ENCODE measurements at places on chromosomes 7 and 10.

GRCh38 chr7:20283385-20283784, 47.3 kb upstream of the ITGB8 start:
- DNase-seq, result no peak

DNA sequence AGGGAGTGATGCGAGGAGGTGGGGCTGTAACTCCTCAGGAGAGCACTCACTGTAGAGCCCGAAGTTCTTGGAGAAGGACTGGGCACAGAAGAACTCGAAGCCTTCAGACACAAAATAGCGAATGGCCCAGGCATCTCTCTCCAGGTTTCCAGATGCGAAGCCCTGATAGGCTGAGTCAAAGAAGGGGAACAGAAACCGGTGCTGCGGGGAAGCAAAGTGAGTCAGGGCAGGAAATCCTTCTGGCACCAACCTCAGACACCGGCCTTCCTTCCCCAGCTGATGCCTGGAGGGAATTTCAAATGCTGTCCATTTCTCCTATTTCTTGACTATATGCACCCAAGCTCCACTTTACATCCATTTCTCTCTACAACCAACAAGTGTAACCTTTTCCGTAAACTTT, 26.8 kb downstream of the GOT1 start:
- DNase-seq, result no peak

DNA sequence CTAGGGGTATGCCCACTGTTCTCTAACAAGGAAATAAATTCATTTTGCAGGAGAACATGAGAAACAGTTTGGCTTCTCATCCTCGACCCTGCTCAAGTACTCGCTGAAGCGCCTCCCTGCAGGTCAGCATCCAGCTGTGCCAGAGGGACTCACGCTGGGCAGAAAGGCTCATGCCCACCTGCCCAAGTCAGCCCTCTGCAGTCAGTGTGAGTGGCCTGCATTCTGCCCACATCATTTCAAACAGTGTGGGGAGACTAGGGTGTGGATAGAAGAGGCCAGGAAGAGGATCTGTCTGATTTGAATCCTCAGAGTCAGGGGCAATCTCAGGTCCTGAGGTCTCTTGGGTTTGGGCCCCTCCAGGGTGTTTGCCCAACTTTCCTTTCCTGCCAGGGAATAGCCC, 297.8 kb downstream of the ELMO1 start:
- DNase-seq, result no peak

- DNase-seq, result no peak
Measured at GRCh38 chr7:144908943-144909556, 73.2 kb upstream of the TPK1 start.

GRCh38 chr7:48250441-48250951, 79.2 kb downstream of the ABCA13 start:
- no peak for DNase-seq

- DNase-seq, result no peak
Measured at GRCh38 chr10:12081470-12081869, 12.7 kb downstream of the DHTKD1 start.

- DNase-seq, result no peak
Measured at GRCh38 chr10:33125522-33126517, 167.8 kb upstream of the ITGB1 start.

GRCh38 chr7:34190299-34190698, 285.0 kb downstream of the BMPER start:
- no peak for DNase-seq

DNA sequence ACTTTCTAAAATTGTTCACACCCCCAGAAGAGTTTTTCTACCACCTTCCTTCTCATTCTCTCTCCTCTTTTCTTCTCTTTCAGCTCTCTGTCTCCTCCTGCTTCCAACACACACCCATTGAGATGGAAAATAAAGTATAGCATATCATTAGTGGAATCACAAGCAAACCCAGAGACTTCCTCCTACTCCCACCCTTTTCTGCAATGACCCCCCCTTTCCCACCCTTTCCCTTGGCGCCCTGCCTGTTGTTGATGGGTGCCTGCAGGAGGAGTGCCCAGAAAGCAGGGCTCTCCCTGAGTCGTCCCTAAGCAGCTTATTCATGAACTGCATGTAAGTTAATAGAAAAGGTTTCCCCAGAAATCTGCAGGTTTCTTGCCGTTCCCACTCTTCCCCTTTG, 300.0 kb downstream of the PLXNA4 start:
- no peak for DNase-seq

DNA sequence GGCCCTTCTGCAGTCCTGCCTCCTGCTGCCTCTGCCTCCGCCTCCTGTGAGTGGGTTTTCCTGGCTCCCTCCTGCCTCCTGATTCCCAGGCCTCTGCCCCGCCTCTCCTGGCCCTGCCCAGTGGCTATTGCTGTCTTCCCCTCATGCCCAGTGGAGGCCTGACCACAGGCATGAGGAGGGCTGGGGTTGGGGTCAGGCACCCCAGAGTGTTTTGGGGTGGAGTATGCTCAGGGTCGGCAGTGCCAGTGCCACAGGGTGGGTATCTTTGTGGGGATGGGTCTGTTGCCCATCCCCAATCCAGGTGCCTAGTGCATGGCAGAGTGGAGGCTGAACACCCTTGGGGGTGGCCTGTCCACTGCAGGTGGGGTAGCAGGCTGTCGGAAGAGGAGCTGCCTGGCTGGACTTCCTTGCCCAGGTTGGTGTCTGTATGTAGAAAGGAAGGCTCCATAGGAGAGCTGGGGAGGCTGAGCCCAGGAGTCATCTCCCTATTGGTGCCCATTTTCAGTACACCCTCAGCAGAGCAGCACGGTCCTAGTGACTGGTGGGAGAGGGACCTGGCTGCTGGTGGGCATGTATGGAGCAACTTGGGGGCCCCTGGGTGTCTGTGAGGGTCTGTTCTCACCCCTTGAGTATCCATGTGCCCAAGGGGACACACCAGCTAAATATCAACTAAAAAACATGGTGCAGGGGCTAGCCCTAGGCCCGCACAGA, 62.2 kb downstream of the ARHGAP22 start:
- no peak for DNase-seq

DNA sequence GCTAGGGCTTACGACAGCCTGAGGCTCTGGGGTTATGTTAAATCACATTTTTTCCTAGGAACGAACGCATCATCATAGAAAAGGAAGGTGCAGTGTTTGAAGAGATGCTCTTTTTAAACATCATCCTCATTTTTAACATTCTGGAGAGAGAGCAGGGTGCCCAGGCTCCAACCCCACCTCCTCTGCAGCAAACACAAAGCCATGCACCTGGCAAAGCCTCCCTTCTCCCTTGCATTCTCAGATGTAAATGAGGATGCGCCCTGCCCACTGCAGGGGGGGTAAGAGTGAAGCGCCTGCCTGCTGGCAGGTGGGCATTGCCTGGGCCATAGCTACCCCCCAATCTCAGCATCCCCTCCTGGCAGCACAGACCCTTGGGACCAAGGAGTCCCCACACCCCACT, 92.4 kb downstream of the PTPRN2 start:
- DNase-seq, result no peak

DNA sequence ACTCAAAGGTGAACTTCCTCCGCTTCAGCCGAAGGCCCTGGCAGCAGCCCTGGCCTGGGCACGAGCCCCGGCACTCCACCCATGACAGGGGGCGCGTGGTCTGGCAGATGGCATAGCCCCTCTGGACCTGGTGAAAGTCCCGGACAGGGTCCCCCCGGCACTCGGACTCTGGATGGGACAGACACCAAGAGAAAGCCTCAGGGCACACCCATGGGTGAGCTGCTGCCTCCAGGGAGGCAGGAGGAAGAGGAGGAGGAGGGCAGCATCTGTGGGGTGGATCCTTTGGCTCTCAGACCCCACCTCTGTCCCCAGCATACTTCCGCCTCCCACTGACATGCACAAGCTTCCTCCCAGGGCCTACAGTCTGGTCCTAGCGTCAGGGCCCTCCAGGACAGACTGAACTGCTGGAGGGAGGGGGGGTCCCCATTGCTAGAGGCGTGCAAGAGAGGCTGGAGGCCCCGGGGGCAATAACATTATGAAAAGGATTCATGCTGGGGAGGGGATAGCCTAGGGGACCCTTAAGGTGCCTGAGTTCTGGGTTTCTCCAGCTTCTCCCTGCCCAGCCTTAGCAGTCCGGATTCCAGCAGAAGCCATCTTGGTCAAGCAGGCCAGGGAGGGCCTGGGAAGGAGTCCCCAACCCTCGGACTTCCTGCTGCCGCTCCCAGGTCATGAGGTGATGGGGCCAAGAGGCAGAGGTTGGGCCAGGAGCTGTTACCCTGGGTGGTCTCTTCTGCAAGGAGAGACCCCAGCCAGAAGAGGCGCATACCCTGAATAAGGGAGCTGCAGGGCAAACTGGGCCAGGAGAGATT, 169.3 kb downstream of the LCOR start:
- DNase-seq, result no peak

DNA sequence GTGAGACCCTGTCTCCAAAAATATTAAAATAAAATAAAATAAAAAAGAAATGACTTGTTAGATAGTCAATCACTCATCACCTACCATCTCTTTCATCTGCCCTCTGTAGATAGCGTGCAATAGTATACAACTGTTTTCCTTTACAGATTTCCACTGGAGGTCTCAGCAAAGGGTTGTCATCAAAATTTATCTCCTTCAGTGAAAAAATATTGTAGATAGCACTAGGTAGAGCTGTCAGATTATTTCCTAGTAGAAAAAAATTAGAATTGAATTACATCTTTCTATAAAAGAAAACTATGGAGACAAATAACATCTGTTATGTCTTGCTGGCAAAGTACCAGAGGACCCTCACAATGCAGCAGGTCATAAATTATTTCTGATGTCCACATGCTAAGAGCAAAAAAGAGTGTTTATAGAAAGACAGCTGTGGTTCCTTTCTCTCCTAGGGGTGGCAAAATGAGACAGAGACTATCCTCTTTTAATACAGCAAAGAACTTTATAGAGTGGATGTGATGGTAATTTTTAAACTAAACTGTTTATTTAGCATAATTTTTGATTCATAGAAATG, 16.3 kb upstream of the CYP51A1 start:
- DNase-seq, result no peak

- DNase-seq, result peak; percentile 34
Measured at GRCh38 chr7:116138202-116138801, 72.0 kb upstream of the TES start.

DNA sequence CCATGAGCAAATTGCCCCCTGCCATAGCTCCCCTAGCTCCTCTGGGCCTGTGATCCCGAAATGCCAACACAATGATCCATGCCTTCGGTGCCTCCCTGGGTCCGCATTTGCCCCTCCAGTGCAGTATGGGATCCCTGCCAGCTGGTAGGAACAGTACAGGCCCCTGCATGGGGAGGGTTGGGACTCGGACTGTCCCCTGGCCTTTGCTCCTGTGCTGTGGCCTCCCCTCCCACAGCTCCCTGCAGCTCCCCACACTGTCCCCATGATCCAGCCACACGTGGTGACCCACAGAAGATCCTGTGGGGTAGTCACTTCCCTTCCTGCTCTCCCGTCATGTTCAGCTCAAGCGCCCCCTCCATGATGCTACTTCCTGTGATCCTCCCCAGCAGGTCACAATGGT, 140.3 kb downstream of the MAPK8 start:
- no peak for DNase-seq

GRCh38 chr10:19491166-19491565, 325.1 kb upstream of the PLXDC2 start:
- no peak for DNase-seq

- DNase-seq, result no peak
Measured at GRCh38 chr7:39527951-39528350, 38.3 kb upstream of the YAE1 start.

DNA sequence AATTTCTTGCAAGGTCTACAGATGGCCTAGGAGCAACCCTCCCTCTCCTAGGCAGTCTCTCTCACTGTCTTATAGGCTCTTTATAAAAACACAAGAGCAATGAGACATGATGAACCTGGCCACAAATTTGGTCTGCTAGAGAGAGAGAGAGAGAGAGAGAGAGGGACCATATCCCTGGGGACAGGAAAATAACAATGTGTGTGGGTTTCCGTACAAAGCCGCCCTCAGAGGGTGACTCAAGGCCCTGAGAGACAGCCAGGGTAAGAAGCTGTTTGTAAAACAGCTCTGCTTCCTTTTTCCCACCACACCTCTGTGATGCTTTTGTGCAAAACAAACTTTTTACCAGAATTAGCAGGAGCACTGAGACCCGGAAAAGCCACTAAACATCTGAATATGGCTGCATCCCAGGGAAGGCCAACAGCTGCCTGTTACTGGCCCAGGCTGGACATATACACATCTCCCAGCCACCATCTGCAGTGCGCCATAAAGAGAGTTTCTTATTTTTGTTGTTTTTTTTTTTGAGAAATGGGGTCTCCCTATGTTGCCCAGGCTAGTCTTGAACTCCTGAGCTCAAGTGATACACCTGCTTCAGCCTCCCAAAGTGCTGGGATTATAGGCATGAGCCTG, 18.4 kb downstream of the GIMAP5 start:
- no peak for DNase-seq

DNA sequence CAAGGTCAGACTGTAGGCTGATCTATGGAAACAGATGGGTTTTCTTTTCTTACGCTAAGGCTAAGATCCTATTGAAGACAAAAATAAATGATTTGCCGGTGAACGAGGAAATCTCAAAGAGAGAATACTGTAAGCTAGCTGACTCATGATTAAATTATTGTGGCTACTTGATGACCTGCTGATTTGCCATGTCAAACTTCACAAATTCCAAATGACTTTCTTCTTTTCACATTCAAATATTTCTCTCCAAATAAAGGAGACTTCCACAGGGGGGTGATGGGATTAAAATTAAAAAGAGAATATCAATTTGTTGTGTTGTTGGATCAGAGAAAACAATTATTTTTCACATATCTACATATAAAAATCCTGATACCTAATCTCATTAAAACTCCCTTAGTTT, 860.6 kb upstream of the ZWINT start:
- DNase-seq, result no peak

- DNase-seq, result no peak
Measured at GRCh38 chr7:121323515-121324302, 5.1 kb upstream of the WNT16 start.

GRCh38 chr7:152872745-152873118, 113.2 kb downstream of the ACTR3B start:
- DNase-seq, result no peak

- DNase-seq, result no peak
Measured at GRCh38 chr7:142856565-142857245, 1.8 kb downstream of the EPHB6 start.

- no peak for DNase-seq
Measured at GRCh38 chr7:131105294-131105798, 222.3 kb upstream of the MKLN1 start.
